HEK293T (cell line): ENCODE measurements at places on chromosomes 16 and 17.

- no peak for DNase-seq
Measured at GRCh38 chr16:11359370-11359769, 14.1 kb downstream of the RMI2 start.

GRCh38 chr17:35376245-35376644 is 2.8 kb upstream of the SLFN11 start:
- no peak for DNase-seq

GRCh38 chr16:852451-853185 is 52.1 kb upstream of the GNG13 start:
- DNase-seq: no peak

DNA sequence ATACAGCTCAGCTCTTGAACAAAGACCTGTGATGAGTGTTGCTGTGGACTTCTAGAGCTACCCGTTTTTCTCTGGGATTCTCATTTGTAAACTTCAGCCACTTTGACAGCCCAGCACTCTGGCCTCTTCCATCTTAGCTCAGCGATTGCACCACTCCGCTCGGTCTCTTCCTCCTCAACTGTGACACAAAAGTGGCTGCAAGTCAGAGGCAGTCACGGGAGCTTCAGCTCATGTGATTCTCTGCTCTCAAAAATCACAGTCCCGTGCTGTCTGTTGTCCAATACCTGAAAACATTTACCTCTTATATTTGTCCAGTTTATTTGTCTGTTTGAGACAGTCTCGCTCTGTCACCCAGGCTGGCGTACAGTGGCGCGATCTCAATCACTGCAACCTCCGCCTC is 75.7 kb upstream of the DNAH17 start:
- no peak for DNase-seq

GRCh38 chr17:42563143-42563509 is 1.2 kb downstream of the COASY start:
- no peak for DNase-seq

- no peak for DNase-seq
Measured at GRCh38 chr17:36550491-36551417, 6.0 kb downstream of the GGNBP2 start.

GRCh38 chr17:66524877-66525276 is 222.5 kb downstream of the PRKCA start:
- no peak for DNase-seq

DNA sequence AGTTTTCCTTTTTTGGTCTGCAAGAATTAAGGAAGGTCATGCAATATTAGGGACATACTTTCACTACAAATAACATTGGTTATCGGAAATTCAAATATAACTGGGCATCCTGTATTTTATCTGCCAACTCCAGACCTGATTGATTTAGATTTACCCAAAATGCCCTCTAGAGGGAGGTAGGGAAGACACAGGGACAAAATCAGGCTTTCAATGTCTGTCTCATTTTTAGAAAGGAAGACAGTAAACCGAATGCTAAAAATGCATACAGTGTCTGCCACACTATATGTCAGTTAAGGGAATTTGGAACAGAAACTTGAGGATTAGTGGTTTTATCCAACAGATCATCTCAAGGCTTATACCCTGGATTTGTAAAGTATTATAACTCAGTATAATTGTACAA is 161.7 kb upstream of the SOX9 start:
- DNase-seq: peak; percentile 17

DNA sequence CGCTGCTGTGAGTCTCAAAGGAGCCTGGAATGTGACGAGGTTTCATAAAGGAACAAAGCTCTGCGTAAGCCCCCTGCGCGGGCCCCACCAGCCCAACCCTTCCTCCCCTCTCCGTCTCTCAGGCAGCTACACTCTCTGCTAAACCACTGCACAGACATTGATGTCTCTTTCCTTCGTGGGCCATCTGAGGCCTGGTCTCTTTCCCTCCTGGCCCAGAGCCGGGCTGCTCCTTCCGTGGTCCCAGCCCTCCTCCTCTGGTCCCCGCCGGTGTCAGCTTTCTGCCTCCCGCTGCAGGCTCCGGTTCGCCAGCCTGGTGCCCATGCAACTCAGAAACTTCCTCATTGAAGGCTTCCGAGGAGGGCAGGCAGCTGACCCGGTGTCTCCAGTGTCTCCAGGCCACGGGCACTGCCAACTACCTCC is 7.4 kb downstream of the SCARF1 start:
- no peak for DNase-seq

DNA sequence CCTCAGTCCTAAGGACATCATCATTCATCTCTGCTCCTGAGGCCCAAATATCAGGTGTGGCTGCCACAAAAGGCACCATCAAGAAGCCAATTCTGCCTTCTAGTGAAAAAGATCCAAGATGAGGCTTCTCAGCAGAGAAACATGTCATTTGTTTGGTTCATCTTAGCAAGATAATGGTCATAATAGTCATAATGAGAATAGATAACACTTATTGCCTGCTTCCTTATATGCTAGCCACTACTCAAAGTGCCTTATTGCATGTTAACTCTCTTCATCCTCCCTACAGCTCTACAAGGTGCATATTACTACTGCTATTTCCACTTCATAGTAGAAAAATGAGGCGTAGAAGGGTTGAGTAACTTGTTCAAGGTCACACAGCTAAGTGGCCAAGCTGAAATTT is 45.0 kb upstream of the MRPS23 start:
- no peak for DNase-seq

GRCh38 chr17:29442451-29442850 is 52.3 kb downstream of the TAOK1 start:
- DNase-seq: no peak

DNA sequence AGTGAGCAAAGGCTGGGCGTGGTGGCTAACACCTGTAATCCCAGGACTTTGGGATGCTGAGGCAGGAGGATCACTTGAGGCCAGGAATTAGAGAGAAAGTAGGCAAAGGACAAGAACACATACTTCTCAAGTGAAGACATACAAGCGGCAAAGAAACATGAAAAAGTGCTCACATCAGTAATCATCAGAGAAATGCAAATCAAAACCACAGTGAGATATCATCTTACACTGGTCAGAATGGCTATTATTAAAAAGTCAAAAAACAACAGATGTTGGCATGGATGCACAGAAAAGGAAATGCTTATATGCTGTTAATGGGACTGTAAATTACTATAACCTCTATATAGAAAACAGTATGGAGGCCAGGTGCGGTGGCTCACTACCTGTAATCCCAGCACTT is 12.2 kb upstream of the SLX4 start:
- no peak for DNase-seq

DNA sequence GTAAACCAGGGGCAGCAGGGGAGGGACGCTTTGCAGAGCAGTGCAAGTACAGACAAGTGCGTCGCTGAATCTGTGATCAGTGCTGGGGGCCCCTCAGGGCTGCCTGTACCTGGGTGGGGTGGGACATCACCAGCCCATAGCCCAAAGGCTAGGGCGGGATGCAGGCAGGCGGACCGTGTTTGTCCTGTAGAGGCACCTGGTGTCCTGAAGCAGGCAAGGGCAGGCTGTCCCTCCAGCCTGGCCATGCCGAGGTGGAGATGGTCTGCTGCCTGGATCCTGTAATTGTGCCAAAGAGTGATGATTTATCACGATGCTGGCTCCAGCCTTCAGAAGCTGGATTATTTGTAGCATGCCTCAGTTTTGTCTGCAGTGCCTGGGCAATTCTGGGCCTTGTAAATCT is 137.9 kb upstream of the GSE1 start:
- no peak for DNase-seq

DNA sequence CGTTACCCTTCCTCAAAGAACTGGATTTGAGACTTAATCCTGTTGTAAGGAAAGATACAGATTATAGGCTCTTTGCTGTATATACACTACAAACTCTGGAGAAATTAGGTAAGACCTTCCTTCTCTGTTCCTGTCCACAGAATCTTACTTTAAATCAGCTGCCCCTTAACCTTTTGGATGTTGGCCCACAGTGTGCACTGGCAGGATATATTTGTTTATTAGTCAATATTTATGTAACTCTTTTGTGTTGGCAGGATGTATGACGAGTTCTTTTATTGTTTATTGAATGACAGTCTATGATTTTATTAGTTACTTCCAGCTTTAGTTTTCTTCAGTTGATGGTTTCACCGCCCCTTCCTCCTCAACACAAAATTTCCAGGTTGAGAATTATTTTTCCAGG is 19.7 kb downstream of the LRRC36 start:
- no peak for DNase-seq

- DNase-seq: no peak
Measured at GRCh38 chr16:48291303-48291702, 44.0 kb upstream of the ABCC11 start.

- DNase-seq: no peak
Measured at GRCh38 chr16:17246268-17246885, 224.4 kb downstream of the XYLT1 start.

GRCh38 chr17:53472586-53472985 is 350.1 kb upstream of the KIF2B start:
- no peak for DNase-seq

DNA sequence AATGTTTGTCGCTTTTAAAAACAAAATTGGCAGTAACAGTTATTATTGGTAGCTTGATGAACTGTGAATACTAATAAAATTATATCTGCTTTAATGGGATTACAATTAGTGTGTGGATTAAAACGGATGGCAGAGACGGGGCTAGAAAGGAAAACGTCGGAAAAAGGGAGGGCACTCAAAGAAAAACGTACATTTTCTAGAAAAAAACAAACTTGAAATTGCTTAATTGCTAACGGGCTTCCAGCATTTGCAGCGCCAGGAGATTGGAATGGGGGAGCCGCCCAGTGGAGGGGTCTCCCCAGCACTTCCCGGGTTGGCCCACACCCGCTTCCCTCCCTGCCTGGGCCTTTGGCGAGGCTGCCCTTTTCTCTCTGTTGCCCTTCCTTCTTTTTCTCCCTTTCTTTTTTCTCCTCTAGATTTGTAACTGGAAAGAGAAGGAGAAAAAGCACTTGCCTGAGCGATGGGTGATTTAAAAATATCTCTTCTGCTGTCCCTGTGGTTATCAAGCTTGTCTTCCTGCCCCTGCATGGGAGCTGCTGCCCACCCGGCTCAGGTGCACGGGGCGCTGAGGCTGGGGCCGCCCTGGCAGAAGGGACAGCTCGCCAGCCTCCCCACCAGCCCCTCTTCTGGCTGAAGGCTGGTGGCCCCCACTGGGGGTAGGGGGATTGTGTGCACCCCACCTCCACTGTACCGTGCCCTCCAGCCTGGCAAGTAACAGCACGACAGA is 5.9 kb downstream of the BAHCC1 start:
- DNase-seq: no peak

DNA sequence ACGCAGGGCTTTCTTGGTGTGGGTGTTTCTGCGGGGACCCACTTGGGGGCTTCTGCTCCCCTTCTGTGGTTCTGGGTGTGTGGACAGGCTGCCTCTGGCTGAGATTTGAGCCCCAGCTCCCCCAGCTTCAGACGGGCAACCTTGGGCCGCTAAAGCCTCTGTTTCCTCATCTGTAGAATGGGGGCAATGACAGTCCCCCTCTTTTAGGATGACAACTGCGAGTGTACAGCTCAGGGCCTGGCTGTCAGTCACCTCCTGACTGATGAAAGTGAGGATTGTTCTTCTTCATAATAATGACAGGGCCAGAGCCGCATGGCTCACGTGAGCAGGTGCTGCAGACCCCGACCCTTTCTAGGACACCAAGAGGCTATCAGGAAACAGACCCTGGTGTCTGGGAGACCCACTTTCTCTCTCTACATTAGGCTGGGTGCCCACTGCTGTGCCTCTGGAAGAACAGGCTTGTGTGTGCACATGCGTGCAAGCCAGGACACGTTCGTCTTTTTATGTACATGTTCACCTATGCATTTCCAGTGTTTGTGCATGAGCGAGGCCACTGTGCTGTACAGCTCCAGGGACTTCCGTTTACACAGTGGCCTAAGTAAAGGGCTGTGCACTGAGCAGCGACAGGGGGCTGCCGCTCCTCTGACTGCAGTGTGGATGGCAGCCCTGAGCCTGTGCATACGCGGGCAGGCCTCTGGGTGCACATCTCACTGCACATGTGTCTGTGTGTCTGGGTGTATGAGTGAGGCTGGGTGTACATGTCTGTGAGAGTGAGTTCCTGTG is 4.6 kb downstream of the SPNS3 start:
- no peak for DNase-seq

GRCh38 chr17:60230358-60230757 is 80.6 kb downstream of the CA4 start:
- DNase-seq: no peak

DNA sequence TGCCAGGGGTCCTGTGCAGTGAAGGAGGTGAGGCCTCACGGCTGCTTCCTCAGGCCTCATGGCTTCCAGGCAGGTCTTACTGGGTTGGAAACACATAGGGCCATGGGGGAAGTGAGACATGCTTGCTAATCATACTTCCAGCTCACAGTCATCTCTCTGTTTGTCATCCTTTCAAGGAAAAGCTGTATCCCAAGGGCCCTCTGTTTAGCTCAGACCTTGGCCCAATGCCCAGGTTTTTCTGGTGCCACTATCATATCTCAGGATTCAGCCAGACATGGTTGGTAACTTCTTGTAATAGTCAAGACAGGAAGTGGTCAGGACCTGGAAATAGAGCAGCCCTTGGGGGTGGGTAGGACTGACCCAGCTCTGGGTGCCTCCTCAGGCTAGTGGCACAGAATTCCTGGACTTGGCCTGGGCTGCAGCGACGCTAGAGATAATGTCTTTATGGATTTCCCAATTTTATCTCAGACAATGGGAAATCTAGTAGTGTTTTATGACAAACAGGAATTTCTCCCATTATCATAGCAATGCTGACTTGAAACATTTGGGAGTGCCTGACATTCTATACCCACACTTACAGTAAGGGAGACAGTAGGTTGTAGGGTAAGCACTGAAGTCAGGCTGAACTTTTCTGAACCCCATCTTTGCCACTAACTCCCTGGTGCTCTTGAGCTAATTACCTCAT is 13.5 kb upstream of the ITGB3 start:
- DNase-seq: no peak

GRCh38 chr17:67224736-67225135 is 20.3 kb downstream of the HELZ start:
- DNase-seq: no peak

DNA sequence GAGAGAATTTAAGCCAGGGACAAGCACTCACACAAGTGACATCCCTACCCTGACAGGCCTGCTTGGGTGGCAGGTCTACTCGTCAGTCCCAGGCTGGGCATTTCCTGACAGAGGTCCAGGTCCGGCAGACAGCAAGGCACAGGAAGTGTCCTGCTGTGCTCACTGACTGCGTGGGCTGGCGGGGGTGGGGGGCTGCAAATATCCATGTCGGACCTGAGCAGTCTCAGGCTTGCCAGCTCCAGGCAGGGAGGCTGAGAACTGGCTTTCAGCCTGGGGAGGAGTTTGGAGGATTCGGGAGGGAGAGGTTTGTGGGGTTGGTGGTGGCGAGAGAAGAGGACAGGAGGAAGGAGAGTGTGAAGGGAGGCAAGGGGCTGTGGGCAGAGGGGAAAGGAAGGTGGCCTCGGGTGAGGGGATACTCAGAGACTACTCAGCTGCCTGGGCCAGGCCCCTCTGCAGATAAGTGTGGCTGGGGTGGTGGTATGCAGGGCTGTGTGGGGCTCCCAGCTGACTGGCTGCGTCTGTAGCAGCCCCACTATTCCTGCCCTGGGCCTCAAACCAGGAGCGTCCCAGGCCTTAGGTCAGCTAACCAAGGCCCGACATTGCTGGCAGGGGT is 7.8 kb downstream of the HIC1 start:
- no peak for DNase-seq

- no peak for DNase-seq
Measured at GRCh38 chr17:36736201-36737156, 135.1 kb downstream of the MRM1 start.

GRCh38 chr17:28763137-28763799 is 19.5 kb downstream of the TRAF4 start:
- DNase-seq: no peak

- no peak for DNase-seq
Measured at GRCh38 chr16:67982011-67982696, 1.9 kb upstream of the DPEP3 start.
